MCF 10A (cell line): ENCODE measurements at places on chromosomes 12 and 14.

DNA sequence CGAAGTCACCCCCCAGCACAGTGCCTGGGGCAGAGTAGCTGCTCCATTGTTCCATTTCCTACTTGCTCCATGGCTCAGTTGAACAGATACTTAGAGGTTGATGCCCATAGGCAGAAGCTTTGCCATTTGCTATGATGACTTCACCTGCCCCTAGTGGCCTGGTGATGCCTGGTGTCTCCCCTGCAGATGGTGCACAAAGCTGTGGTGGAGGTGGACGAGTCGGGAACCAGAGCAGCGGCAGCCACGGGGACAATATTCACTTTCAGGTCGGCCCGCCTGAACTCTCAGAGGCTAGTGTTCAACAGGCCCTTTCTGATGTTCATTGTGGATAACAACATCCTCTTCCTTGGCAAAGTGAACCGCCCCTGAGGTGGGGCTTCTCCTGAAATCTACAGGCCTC lies 10.6 kb downstream of the SERPINA5 start:
- DNase-seq: no peak

- DNase-seq: no peak
These were observed 844.3 kb downstream of the GALC start for GRCh38 chr14:87148655-87149054.

DNA sequence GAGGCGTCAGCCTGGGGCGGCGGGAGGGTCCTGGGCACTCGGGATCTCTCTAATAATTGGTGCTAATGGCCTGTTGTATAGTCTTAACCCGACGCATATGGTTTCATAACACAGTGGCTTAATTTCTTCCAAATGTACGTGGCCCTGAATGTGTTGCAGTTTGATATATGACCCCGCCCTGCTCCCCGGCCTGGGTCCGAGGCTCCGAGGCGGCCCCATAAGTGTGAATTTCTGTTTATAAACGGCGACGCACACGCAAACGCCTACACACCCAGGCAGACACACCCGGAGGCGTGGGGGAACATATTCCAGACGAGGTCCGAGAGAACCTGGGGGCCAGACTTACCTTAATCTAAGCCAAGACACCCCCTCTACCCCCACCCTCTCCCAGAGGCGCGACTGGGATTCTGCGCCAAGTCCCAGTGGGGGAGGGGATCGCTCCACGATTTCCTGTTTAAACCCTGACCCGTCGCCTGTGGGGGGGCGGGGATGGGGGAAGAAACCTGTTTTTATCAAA lies 9.7 kb upstream of the HOXC6 start:
- DNase-seq: peak; percentile 88

DNA sequence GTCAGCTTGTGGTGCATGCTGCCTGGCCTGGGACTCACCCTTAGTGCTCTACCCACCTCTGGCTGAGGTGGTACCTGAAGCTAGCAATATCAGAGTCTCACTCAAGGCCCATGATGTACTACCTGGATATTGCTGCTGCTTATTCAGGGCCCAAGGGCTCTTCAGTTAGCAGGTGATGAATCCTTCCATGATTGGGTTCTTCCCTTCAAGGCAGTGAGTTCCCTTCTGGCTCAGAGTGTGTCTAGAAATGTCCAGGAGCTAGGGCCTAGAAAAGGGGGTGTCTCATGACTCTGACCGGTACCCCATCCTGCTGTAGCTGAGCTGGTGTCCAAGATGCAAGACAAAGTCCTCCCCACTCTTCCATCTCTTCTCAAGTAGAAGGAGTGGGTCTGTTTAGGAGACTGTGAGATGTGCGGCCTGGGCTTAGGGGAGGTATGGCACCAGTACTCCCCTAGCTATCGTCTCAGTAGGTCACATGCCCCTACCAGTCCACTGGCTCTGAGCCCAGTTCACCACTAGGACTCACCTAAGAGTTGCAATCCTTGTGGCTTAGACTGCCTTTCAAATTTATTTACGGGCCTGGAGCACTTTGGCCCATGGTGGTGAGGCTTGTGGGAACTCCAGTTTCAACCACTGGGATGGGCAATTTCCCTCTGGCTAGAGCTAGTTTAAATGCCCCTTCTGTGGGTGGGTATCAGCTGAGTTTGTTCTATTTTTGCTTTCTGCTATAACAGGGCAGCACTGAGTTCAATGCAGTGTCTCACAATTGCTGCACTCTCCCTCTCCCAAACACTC lies 12.2 kb downstream of the PRORP start:
- DNase-seq: peak; percentile 70

GRCh38 chr14:93928184-93929047 lies 1.3 kb downstream of the FAM181A start:
- no peak for DNase-seq

GRCh38 chr12:127162902-127163301 lies 1104.1 kb upstream of the TMEM132C start:
- peak; percentile 57 for DNase-seq

- DNase-seq: no peak
These were observed 103.9 kb downstream of the PDE3A start for GRCh38 chr12:20472102-20472782.

DNA sequence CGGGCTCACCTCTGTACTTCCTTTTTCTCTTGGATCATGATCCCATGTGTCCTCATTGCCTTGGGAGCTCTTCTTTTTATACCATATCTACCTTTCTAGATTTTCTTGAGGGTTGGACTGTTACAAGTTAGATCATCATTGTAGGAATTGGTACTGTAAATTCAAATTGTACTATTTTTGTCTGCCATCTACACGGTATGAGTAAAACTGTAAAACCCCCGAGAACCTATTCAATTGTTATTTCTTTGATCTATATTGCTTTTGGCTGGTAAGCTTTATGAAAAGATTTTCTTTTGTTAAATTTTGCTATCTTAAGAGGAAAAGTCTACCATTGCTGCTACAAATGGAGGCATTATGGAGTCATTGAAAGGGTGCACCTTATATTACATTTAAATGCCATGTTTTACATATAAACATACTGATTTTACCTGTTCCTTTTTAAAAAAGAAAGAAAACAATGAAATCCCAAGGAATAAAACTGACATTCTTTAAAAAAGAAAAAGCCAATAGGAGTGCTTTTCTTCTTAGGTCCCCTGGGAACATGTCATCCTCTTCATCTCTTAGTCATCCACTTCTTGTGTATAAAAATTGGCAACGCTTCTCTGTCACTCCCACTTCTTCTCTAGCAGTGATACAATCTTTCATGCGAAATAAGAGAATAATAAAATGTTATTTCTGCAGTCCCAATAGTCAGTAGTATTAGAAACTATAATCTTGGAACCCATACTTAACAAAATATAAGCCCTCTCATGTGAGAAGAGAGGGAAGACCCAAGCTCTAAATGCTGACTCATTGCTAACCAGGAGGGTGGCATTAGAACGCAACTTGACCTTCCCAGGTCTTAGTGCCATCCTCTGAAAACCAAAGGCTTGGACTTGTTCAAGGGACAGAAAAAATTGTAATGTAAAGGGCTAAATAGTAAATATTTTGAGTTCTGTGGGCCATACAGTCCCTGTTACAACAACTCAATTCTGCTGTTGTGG lies 20.4 kb downstream of the RGS6 start:
- DNase-seq: peak; percentile 44

- no peak for DNase-seq
These were observed 187.9 kb upstream of the STXBP6 start for GRCh38 chr14:25237845-25238244.

- DNase-seq: no peak
These were observed 38.7 kb upstream of the CCDC88C start for GRCh38 chr14:91456283-91456682.

DNA sequence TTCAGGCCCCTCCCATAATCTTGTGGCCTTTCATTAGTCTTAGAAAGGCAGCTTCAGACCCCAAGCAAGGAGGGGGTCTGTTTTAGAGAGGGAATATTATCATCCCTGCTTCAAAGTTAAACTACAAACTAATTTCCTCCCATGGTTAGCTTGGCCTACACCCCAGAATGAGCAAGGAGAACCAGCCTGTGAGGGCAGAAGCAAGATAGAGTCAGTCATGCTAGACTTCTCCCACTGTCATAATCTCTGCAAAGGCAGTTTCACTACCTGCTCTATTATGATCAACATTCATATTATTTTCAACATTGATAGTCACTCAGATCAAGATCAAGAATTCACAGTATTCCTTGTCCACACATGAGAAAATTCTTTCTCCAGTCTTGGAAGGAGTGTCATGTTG lies 105.1 kb downstream of the GXYLT1 start:
- no peak for DNase-seq

GRCh38 chr12:130982565-130983225 lies 29.0 kb downstream of the ADGRD1 start:
- no peak for DNase-seq

DNA sequence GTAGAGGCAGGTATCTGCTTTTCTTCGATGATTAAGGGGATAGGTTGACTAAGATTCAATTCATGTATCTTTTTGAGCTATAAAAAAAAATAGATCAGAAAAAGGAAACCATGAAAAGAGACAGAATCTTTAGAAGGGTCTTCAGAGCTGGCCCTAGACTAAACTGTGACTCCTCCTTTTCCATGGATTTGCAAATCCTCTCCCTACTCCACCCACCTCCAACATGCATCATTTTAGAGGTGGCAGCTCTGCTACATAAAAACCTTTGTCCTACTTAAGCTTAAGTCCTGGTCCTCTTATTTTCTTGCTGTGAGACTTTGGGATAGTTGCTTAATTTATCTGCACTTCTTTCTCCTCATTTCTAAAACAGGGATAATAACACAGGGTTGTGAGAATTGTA lies 48.4 kb upstream of the LIMA1 start:
- DNase-seq: no peak

GRCh38 chr12:116093915-116094314 lies 183.6 kb downstream of the MED13L start:
- DNase-seq: no peak

GRCh38 chr12:125786143-125786542 lies 720.9 kb downstream of the AACS start:
- DNase-seq: no peak

- DNase-seq: no peak
These were observed 72.9 kb upstream of the DYNC1H1 start for GRCh38 chr14:101891471-101891870.

DNA sequence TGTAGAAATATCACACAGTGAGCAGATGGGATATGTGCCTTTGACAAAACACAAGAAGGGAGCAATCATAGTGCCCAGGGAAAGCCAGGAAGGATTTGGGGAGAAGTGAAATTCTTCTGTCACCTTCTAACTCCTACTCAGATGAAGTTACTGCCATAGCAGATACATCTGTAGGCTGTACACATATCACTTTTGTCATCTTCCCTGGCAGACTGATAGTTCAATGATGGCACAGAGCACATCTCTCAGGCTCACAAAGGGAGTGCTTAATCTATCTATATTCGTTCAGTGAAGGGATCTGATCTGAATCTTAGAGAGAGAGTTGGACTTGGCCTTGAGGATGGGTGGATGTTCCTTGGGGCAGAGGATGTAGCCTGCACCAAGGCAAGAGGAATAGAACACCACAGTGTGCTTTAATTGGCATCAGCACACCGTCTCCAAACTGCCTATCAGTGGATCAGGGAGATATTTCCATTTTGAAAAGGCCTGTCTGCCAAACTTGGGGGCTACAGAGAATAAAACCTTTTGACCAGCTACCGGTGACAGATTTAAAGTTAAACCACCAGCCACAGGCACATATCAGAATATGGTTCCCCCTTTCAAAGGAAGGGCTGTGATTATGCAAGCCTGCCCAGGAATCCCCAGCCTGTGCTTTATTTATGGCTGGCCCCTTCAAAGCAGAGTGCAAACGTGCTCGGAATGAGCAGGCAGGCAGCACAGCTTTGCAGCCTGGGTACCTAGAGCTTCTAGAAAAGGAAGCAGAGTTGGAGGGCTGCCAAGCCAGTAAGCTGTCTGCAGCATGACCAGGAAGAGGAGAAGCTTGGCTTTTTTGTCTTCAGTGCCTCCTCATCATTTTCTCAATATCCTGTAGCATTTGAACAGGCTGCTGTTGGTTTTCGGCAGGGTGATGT lies 165.5 kb upstream of the DYRK2 start:
- peak; percentile 13 for DNase-seq

- DNase-seq: no peak
These were observed 140.6 kb downstream of the ETNK1 start for GRCh38 chr12:22765421-22766130.
